Large intestine (tissue), 12 donors: ENCODE measurements at places on chromosomes 7 and 10.
A peak's percentile ranks its signal among the peaks of the same experiment; 100 is the strongest.

GRCh38 chr7:128838109-128838779, 8.0 kb downstream of the FLNC start:
- no peak overlapping the region for H3K27ac ChIP-seq
- peaks cover 3% of the 10 kb centered on the region for H3K4me1 ChIP-seq
- no peaks in the 10 kb centered on the region for H3K27me3 ChIP-seq
- no peak for DNase-seq
- no peak overlapping the region for H3K4me3 ChIP-seq
- peaks cover 69% of the 10 kb centered on the region for H3K36me3 ChIP-seq

- no peaks in the 10 kb centered on the region for H3K4me1 ChIP-seq
- no peak overlapping the region for H3K27ac ChIP-seq
- H3K4me3 ChIP-seq = no peak overlapping the region
- no peaks in the 10 kb centered on the region for H3K27me3 ChIP-seq
- DNase-seq = no peak
- H3K36me3 ChIP-seq = peaks cover 47% of the 10 kb centered on the region
Measured at GRCh38 chr10:28548781-28549498, 16.0 kb downstream of the WAC start.

DNA sequence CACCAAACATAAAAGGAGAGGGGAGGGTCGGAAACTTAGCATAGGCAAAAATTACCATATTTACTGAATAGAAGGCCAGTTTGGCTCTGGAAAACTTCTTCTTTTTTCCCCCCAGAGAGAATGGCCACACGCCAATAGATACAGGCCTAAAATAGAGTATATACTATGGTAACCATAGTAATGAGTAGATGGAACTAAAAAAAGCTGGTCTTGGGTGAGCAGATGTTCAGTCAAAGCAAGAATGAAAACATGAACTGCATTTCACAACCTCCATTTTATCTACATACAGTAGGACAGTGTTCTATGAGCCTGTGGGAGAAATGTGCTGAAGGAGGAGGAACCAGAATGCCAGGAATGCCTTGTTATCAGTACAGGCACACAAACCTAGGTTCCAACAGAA, 141.7 kb upstream of the SEMA3A start:
- no peak overlapping the region for H3K27ac ChIP-seq
- DNase-seq = peak; percentile 4
- H3K4me3 ChIP-seq = no peak overlapping the region
- H3K27me3 ChIP-seq = no peaks in the 10 kb centered on the region
- H3K4me1 ChIP-seq = no peaks in the 10 kb centered on the region

DNA sequence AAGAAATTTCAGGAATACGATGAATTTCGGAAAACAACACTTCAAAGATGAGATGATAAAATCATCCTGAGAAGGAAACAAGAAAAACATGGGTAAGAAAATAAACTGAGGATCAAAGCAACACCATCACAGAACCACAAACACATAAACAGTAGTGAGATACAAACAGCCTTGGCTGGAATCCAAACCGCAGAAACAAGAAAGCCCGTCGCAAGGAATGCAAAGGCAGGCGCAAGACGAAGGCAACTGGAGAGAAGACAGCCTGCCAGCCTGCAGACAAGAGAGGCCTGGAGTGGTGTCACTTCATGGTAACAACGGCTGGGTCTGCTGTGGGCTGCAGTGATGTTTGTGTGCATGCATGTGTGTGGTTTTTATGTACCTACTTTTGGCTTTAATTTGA, 61.8 kb upstream of the DRGX start:
- no peaks in the 10 kb centered on the region for H3K27me3 ChIP-seq
- no peaks in the 10 kb centered on the region for H3K4me1 ChIP-seq
- DNase-seq = no peak
- H3K36me3 ChIP-seq = peaks cover 32% of the 10 kb centered on the region
- no peak overlapping the region for H3K4me3 ChIP-seq

DNA sequence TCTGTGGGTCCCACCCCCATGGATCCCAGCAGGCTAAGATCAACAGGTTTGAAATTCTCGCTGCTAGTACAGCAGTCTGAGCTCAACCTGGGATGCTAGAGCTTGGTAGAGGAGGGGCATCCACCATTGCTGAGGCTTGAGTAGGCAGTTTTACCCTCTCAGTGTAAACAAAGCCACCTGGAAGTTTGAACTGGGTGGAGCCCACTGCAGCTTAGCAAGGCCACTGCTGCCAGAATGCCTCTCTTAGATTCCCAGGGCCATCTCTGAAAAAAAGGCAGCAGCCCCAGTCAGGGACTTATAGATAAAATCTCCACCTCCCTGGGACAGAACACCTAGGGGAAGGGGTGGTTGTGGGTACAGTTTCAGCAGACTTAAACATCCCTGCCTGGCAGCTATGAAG, 190.0 kb upstream of the CACNA2D1 start:
- no peak overlapping the region for H3K27ac ChIP-seq
- no peaks in the 10 kb centered on the region for H3K27me3 ChIP-seq
- no peak for DNase-seq
- no peaks in the 10 kb centered on the region for H3K4me1 ChIP-seq

- DNase-seq = no peak
- no peaks in the 10 kb centered on the region for H3K4me1 ChIP-seq
- no peaks in the 10 kb centered on the region for H3K36me3 ChIP-seq
- H3K27me3 ChIP-seq = no peaks in the 10 kb centered on the region
Measured at GRCh38 chr7:135901585-135902540, 75.3 kb downstream of the MTPN start.

DNA sequence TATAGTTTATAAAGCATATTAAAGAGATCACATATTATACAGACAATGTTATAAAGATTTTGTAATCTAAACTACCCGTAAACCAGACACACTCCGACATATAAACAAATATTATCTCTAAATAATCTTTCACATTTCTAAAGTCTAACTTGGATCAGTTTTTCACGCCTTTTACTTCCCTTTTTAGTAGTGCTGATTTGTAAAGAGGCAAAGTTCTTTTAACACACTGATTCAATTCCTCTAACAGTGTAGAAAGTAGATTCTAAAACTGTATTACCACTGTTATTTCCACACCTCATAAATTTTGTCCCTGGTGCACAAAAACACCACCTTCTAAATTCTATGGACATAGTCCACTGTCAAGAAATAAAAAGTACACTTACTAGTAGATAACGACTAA, 230.9 kb downstream of the DOCK4 start:
- H3K4me3 ChIP-seq = no peak overlapping the region
- H3K36me3 ChIP-seq = no peaks in the 10 kb centered on the region
- no peaks in the 10 kb centered on the region for H3K4me1 ChIP-seq
